ENCODE measurements at places on chromosomes 11 and 22.

- no peak for DNase-seq
These were observed 1.2 kb upstream of the GRK2 start for GRCh38 chr11:67264877-67265632.

- no peak for DNase-seq
These were observed 10.2 kb downstream of the RAPSN start for GRCh38 chr11:47438721-47439120.

DNA sequence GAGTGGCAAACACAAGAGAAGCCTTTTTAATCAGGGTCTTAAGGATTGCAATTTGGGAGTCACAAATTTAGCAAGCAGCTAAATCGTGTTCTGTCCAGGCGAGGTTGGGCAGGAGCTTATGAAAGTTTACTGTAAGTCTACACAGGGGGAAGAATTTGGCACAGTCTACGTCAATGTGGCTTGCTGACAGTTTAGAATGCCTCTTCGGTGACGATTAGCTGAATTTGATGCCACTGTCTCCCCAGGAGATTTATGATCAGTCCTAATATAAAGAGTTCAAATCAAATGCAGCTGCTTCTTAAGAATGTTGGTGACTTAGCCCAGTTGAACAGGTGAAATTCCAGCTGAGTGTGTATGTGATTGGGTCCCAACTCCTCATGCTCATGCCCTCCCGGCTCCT is 114.1 kb upstream of the CLPB start:
- DNase-seq, result no peak

GRCh38 chr11:36074941-36075431 is 131.1 kb downstream of the LDLRAD3 start:
- no peak for DNase-seq
